ENCODE measurements at places on chromosomes 6 and 20.

GRCh38 chr20:37880726-37881591 is 22.0 kb upstream of the VSTM2L start:
- DNase-seq = no peak

- DNase-seq = no peak
These were observed 207.0 kb upstream of the TCF21 start for GRCh38 chr6:133681891-133682290.

DNA sequence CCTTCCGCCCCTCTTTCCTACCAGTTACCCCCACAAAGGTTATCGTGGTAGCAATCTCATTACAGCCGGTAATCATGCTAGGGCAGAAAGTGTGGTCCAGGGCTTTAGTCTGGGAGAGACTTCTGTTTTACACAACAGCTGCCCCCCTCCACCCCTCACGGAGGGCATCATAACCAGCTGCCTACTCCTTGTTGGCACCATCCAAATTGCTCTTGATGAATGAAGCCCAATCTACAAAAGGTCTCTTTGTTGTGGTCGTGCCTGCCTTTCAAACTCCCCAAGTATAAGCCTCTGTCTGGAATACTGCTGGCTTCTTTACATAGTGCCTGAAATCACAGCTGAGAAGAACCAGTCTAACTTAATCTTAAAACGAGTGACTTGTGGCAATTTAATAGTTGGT is 157.9 kb downstream of the INSM1 start:
- DNase-seq = no peak

- DNase-seq = no peak
These were observed 99.6 kb upstream of the SLC24A3 start for GRCh38 chr20:19112828-19113227.

DNA sequence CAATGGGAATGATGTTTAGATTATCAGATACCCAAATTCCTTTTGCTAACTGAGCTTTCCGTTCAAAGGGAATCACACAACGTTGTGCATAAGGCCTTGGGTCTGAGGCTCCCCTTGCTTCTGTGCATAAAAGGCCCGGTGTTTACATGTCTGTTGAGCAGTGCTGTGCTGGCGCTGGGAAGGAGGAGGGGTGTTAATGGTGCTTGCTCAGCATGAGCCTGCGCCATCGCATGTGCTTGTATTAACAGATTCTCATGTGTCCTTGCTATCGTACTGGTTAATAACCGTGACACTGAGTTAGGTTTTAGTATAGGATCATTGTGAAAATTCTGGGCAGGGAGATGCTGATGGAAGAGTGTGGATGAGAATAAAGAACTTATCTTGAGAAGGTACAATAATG is 62.3 kb upstream of the TRAF3IP2 start:
- no peak for DNase-seq

- DNase-seq = no peak
These were observed 8.8 kb upstream of the VSX1 start for GRCh38 chr20:25090492-25091429.
